ENCODE measurements at places on chromosomes 7 and 10.

- H3K4me1 ChIP-seq, result peaks cover 21% of the 10 kb centered on the region
- H3K4me3 ChIP-seq, result no peak overlapping the region
- no peaks in the 10 kb centered on the region for H3K27me3 ChIP-seq
- no peaks in the 10 kb centered on the region for H3K36me3 ChIP-seq
- H3K27ac ChIP-seq, result no peak overlapping the region
These were observed 174.3 kb downstream of the IMMP2L start for GRCh38 chr7:111388016-111388415.

DNA sequence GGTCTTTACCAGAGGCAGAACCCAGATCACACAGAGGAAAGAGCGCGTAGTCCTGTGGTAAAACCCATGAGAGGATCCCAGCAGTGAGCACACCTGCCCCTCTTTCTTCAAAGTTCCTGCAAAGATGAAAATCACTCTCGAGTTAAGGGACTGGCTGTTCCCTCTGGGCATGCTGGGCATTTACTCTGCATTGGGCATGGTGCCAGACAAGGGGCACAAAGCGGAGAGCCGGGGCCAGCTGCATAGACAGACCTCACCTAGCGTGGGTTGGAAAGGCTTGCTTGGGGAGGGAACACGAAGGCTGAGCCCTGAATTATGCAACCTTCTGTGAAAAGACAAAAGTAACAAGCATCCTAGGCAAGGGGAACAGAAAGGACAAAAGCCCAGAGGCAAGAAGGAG is 120.0 kb upstream of the TCERG1L start:
- no peak for DNase-seq
- H3K36me3 ChIP-seq, result no peaks in the 10 kb centered on the region
- H3K27ac ChIP-seq, result no peak overlapping the region
- H3K4me3 ChIP-seq, result no peak overlapping the region
- no peaks in the 10 kb centered on the region for H3K4me1 ChIP-seq

GRCh38 chr7:30173058-30173897 is 38.5 kb downstream of the MTURN start:
- H3K27me3 ChIP-seq, result no peaks in the 10 kb centered on the region
- peak overlapping the region; percentile 95 for H3K27ac ChIP-seq
- H3K36me3 ChIP-seq, result no peaks in the 10 kb centered on the region
- peak; percentile 100 for DNase-seq
- H3K4me3 ChIP-seq, result peak overlapping the region; percentile 8

DNA sequence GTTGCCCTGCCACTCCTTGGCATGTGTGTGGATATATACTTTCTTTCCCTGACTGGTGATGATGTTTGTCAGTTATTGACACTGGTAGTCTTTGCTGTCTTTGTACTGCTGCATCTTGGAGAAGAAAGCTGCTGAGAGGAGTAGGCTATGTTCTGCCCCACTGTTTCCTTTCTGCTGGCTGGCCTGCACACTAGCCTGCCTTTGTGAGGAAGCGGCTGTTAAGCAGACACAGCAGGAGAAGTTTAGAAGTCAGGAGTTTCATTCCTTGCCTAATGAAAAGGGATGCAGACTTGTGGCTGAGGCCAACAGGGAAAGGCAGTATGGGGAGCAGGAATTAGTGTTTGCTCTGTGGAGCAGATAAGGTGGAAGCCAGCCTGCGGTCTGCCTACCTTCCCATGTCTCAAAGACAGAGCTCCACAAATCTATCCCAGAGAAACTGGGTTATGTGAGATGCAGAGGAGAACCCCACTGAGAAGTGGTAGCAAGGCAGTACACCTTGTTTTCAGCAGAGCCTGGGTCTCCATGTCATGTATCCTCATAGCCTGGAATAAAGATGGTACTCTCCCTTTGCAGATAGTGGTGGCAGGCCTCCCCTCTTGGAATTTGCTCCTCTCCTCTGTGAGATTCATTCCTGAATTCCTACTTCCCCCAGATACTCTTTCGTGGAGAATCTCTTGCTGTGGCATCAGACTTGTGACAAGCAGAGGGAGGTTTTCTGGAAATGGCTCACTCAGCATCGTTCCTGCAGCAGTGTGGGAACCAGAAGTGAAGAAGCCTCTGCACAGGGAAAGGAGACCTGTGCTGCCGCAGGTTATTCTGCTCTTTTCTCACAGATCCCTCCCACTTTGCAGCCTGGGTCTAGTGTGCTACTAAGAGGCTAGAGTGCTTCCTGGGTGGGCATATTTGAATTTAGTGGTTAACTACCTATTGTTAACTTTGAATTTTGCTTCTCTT is 130.2 kb downstream of the LRRC4 start:
- peaks cover 23% of the 10 kb centered on the region for H3K4me1 ChIP-seq
- no peaks in the 10 kb centered on the region for H3K27me3 ChIP-seq
- H3K27ac ChIP-seq, result no peak overlapping the region
- H3K36me3 ChIP-seq, result peaks cover 4% of the 10 kb centered on the region

DNA sequence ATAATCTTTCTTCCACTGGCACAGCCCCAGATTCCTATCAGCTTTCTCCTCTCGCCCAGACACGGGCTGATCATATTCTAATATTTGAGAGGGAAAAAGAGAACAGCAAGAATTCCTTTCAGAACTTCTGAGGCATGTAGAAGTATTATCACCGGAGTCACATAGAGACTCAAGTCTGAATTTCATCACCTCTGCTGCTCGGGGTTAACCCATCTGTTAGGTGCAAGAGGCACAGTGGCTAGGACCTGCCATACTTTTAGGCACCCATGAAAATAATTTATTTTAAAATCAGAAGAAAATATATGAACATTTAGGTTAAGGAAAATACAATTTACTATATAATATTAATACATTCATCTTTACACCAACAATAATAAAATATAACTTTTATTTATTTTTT is 21.0 kb downstream of the PANK1 start:
- no peaks in the 10 kb centered on the region for H3K27me3 ChIP-seq
- no peak for DNase-seq
- no peaks in the 10 kb centered on the region for H3K4me1 ChIP-seq
- H3K4me3 ChIP-seq, result no peak overlapping the region
- no peaks in the 10 kb centered on the region for H3K36me3 ChIP-seq
- H3K27ac ChIP-seq, result no peak overlapping the region

DNA sequence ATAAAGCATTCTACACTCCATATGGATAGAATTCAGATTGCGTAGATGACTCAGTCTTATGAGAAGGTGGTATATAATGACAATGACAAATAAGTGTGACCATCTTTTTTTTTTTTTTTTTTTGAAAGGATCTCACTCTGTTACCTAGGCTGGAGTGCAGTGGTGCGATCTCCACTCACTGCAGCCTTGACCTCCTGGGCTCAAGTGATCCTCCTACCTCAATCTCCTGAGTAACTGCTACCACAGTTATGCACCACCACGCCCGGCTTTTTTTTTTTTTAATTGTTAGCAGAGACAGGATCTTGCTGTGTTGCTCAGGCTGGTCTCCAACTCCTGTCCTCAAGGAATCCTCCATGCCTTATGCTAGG is 43.2 kb upstream of the NRP1 start:
- no peak for DNase-seq
- H3K36me3 ChIP-seq, result no peaks in the 10 kb centered on the region
- peaks cover 20% of the 10 kb centered on the region for H3K4me1 ChIP-seq
- H3K27ac ChIP-seq, result peak overlapping the region; percentile 53

DNA sequence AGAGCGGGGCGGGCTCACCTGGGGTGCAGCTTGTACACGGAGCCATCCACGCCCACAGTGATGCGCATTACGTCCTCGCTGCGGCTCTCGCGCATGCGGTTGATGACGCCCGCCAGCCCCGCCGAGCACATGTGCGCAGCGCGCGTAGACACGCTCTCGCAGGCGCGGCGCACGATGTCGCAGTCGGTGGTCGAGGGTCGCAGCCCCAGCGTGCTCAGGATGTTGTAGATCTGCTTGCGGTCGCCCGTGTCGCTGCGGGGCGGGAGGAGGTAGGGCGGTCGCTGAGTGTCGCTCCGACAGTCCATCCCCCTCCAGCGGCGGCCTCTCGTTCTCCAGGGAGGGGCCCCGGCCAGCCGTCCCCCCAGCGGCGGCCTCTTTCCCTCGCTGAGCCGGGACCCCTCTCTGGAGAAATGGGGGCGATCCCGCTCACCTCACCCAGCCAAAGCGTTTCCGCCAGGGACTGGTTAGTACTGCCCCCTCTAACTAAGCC is 4.4 kb upstream of the MYL7 start:
- no peaks in the 10 kb centered on the region for H3K36me3 ChIP-seq
- H3K4me3 ChIP-seq, result no peak overlapping the region
- H3K4me1 ChIP-seq, result peaks cover 3% of the 10 kb centered on the region

- no peak overlapping the region for H3K27ac ChIP-seq
- H3K4me3 ChIP-seq, result no peak overlapping the region
- no peaks in the 10 kb centered on the region for H3K36me3 ChIP-seq
- no peaks in the 10 kb centered on the region for H3K27me3 ChIP-seq
These were observed 32.1 kb downstream of the STK32C start for GRCh38 chr10:132275426-132276178.

DNA sequence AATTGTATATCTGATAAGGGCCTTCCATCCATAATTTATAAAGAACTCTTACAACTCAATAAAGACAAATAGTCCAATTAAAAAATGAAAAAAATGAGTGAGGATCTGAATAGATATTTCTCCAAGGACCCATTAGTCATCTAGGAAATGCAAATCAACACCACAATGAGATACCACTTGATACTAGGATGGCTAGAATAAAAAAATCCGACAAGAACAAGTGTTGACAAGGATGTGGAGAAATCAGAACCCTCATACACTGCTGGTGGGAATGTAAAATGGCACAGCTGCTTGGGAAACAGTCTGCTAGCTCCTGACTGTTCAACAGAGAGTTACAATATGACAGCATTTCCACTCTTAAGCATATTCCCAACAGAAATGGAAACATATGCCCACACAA is 24.6 kb downstream of the ALOX5 start:
- no peak overlapping the region for H3K4me3 ChIP-seq
- no peaks in the 10 kb centered on the region for H3K36me3 ChIP-seq
- no peaks in the 10 kb centered on the region for H3K4me1 ChIP-seq

DNA sequence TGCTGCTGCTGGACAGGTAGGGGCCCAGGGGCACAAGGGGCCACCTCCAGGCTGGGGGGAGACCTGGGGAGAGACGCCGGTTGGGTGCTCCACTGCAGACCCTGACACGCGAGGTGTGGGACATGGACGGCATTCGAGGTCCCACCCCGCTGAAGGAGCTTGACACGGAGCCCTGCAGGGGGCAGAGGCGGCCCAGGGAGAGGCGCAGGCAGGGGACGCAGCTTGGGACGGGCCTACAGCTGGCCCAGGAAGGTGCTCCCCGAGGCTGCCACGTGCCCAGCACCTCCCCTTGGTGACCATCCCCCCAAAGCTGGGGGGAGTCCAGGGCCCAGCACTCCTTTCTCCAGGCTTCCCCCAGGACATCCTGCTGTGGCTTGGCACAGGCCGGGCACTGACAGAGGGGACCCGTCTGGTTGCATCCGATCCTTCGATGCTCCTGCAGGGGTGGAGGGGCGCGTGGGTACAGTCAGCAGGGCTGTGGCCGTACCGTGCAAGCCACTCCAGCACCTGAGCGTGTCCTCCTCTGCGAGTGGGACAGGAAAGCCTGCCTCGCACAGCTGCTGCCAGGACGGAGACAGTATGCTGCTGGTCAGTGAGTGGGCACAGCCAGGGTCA is 174.4 kb downstream of the ELFN1 start:
- no peaks in the 10 kb centered on the region for H3K4me1 ChIP-seq
- no peaks in the 10 kb centered on the region for H3K27me3 ChIP-seq
- H3K4me3 ChIP-seq, result no peak overlapping the region
- H3K27ac ChIP-seq, result no peak overlapping the region
- DNase-seq, result no peak
- H3K36me3 ChIP-seq, result peaks cover 3% of the 10 kb centered on the region

DNA sequence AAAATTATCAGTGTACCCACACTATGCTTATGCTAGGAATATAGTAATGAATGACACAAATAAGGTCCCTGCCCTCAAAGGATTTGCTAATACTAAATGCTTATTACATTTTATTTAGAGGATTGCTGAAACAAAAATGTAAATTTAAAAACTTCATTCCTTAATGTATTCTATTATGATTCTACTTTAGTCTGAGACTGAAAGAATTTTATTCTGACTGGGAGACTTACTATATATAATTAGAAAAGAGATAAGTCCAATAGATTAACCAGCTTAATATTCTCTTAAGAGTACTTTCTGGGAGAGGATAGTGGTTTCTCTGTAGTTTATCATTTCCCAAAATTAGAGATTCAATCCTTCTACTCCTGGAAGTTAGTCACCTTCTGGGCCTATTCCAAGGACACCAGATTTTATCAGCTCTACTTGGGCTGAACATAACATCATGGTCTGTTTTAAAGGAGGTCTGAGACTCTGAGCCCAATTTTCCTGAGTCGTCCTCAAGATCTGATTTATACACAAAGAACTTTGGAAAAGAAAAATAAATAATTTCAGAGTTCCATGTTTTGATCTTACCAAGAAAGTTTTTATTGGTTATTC is 41.1 kb downstream of the ASZ1 start:
- H3K27me3 ChIP-seq, result no peaks in the 10 kb centered on the region
- H3K36me3 ChIP-seq, result no peaks in the 10 kb centered on the region
- H3K27ac ChIP-seq, result no peak overlapping the region

DNA sequence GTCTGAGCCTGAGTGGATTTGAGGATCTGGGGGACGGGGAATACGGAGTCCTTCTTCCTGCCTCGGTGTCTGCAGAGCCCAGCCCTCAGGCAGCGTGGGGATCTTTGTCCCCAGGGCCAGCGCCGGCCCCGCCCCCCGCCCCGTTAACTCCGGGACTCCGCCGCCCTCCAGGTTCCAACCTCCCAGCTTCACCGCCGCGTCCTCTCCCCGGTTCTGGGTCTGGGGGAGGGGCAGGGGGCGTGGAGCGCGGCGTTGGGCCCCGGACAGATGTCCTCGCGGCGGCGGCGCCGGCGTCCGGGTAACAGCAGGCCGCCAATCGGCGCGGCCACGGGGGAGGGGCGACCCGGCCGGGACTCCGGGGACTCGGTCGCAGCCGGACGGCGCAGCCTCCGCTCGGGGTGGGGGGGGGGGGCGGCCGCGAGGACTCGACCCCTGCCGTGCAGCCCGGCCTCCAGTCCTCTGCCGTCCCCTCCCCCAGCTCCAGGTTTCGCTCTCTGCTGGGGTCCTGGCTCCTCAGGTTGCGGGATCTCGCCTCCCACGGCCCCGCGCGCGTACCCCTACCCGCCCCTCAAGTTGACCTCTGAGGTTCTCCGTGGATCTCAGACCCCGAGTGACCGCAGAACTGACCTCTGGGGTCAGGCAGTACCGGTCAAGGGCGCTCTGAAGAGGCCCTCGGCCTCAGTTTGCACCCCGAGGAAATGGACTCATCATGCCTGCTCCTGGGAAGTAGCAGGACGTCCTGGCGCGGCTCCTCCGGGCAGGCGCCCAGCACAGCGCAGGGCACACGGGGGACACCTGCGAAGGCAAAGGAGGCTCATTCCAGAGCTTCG is 2.3 kb upstream of the ELFN1 start:
- no peaks in the 10 kb centered on the region for H3K36me3 ChIP-seq
- H3K27ac ChIP-seq, result no peak overlapping the region
- no peak for DNase-seq
- H3K4me3 ChIP-seq, result no peak overlapping the region
- H3K27me3 ChIP-seq, result peaks cover 82% of the 10 kb centered on the region
- peaks cover 2% of the 10 kb centered on the region for H3K4me1 ChIP-seq

- H3K27ac ChIP-seq, result peak within 1 kb of the TSS; percentile 87
- DNase-seq, result peak; percentile 79
- H3K4me1 ChIP-seq, result peaks cover 21% of the 10 kb centered on the region
These were observed at the start of gene HOXA9 for GRCh38 chr7:27165089-27165995. HOXA9 (minus strand) TSS chr7:27165537; CDS start chr7:27165457, 80 bp downstream.
